ENCODE measurements at places on chromosomes 5 and 9.
A peak's percentile ranks its signal among the peaks of the same experiment; 100 is the strongest.

GRCh38 chr9:5442400-5443011, 4.8 kb upstream of the PLGRKT start:
- DNase-seq = no peak

GRCh38 chr5:151154931-151155774, 2.4 kb downstream of the ANXA6 start:
- no peak for DNase-seq

DNA sequence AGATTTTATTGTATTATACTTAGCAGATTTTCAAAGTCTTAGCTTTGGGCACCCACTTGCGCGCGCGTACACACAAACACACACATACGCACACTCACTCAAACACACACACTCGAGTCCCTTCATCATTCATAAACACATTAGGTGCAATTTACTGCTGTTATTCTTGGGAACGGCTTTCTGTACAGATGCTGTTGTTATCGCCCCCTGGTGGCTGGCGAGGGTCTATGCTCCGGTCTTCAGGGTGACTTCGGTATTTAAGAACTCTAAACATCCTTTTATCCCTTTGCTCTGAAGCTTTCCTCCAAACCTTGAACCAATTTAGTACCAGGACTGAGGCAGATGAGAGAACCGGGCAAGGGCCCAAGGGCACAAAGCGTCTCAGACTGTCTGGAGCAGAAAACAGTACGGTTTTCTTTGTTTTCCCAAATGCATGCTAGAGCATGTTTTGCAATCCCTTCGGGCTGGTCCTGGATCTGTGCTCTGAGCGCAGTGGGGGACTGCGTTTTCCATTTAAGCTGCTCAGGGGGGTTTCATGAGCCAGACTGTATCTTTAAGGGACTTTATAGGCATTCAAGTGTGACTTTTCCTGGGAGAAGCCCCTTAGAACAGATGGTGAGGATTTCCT, 1.7 kb upstream of the SLIT3 start:
- DNase-seq = peak; percentile 5

- DNase-seq = peak; percentile 64
Observed at GRCh38 chr9:93575796-93576257, 557 bp upstream of the PHF2 start.

Measured in CD8-positive, alpha-beta T cell (primary cell).